ENCODE measurements at places on chromosomes 5 and 9.
A peak's percentile ranks its signal among the peaks of the same experiment; 100 is the strongest.

- DNase-seq, result no peak
Measured at GRCh38 chr9:115640887-115641286, 512.7 kb upstream of the PAPPA start.

DNA sequence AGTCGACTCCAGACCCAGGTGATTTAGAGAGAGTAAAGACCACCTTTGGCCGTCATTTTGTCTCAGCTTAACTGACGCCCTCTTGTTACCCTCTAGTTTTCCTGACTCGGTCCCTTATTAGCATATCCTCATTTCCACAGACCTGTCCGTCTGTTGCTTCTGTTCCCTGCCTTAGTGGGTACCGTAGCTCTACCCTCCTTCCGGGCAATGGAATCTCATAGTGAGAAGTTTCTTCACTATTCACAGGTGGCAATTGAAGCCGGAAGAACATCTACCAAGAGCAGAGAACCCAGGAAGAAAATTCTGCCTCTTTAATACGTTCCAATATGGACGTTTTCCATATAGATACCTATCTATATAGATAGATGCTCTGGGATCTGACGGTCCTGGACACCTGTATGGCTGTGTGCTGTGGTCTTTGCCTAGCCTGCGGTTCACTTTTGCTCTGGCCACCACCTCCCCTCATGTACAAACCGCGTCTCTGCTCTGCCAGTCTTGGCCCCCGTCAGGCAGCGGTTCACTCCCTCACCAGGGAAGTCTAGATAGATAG, 652 bp upstream of the TMEM161B start:
- peak; percentile 10 for DNase-seq

DNA sequence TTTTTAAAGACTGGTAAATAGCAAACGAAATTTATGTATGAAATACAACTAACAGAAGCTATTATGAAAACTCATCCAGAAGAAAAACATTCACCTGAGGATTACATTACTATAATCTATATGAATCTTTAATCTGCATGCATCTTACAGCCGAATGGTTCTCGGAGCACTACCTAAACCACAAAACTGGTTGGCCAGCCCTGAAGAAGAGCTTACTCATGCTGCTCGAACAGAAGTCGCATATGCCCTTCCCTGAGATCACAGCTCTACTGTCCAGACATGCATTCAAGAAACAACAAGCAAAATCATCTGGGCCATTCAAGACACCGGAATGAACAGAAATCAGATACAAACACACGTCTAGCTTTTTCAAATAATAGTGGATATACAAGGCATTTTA, 931.0 kb upstream of the DMAC1 start:
- DNase-seq, result no peak

DNA sequence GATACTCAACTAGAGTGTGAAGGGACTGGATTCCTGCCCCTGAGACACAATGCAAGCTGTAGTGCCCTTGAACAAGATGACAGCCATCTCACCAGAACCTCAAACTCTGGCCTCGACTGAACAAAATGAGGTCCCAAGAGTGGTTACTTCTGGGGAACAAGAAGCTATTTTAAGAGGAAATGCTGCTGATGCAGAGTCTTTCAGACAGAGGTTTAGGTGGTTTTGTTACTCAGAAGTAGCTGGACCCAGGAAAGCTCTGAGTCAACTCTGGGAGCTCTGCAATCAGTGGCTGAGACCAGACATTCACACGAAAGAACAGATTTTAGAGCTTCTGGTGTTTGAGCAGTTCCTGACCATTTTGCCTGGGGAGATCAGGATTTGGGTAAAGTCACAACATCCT, 2.4 kb downstream of the ZNF483 start:
- no peak for DNase-seq

GRCh38 chr5:178839319-178839704, 20.4 kb upstream of the ZNF354B start:
- peak; percentile 60 for DNase-seq

DNA sequence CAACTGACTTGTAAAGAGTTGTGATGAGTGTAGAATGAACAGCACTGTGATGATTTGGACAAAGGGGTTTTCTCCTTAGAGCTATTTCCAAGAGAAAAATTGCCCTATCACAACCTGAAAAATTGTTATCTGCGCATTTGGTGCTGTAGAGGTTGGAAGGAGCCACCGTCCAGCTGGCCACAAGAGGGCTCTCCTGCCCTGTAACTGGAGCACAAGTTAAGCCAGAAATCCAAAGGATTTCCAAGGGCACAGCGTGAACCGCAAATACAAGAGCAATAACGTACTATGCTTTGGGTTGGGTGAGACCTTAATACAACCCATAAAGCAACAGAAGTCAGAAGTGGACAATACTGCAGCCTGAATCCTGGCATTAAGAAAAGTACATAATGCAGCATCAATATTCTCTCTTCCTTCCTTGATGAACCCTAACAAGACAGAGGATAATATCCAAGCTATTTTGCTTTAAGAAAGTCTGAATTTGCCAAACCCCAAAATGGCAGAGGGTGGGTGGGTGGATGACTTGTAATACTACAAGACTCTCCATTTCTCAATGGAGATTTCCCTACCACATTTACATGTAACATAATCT, 56.8 kb upstream of the SMIM32 start:
- DNase-seq, result peak; percentile 86

DNA sequence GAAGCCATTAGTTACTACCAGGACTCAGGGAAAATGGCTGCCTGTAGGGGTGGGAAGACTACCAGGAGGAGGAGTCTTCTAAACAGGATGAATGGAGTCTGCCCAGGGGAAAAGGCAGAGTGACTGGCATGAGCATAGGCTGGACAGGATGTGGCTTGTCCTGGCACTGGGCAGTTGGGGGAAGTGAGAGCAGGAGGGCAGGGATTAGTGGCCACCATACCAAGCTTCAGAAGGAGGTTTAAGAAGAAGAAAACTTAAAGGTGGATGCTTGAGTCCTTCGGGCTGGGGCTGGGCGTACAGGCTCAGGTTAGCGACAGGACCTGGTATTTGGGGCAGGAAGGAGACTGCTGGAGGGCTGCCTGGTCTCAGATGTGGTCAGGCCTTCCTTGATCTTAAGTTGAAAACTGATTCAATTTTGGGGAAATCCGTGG, 5.0 kb upstream of the NSD1 start:
- no peak for DNase-seq

DNA sequence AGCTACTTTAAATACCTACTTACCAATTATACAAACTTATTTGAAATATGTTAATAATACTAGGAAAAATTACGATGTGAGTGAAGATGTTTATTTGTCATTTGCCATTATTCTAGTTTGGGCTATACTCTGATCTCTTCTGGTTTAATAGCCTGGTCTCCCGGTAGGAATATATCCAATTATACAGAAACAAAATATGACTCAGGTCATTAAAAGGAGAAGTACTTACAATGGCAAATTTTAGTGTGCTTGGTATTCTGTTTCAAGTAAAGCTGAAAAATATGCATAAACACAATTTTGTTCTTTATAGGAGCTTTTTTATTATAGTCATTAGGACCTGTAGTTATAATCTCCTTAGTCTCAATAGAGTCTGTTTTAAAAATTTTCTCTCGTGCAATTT, 176.8 kb downstream of the SLCO4C1 start:
- DNase-seq, result no peak

GRCh38 chr9:134627417-134628353, 13.9 kb upstream of the COL5A1 start:
- DNase-seq, result peak; percentile 10

- no peak for DNase-seq
Measured at GRCh38 chr9:1829719-1830118, 185.4 kb upstream of the SMARCA2 start.

DNA sequence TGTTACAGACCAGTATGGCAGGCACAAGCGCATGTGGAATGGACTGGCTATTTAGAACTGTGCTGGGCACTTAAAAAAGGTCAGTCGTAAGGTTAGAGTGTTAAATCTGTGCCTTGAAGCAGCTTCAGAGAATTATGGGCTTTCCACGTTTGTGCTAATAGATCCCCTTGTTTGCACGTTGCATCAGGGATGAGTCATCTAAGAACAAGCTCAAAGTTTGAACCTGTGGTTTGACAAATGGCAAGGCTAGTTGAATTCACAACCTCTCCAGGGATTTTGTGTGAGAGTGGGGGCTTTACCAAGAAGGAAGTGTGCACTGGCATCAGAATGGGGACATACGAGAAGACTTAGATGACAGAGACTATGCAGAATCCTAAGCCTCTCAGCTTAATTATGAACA, 249.6 kb downstream of the IRX1 start:
- no peak for DNase-seq

GRCh38 chr5:67031692-67032091, 164.9 kb downstream of the CD180 start:
- DNase-seq, result no peak

Measured in adrenal gland (tissue), 19 donors.